ENCODE measurements at places on chromosomes 5 and 9.

- peak; percentile 85 for DNase-seq
These were observed 614 bp upstream of the HOMER1 start for GRCh38 chr5:79514391-79515105.

- DNase-seq: no peak
These were observed 21.9 kb upstream of the DHFR start for GRCh38 chr5:80676706-80677105.

DNA sequence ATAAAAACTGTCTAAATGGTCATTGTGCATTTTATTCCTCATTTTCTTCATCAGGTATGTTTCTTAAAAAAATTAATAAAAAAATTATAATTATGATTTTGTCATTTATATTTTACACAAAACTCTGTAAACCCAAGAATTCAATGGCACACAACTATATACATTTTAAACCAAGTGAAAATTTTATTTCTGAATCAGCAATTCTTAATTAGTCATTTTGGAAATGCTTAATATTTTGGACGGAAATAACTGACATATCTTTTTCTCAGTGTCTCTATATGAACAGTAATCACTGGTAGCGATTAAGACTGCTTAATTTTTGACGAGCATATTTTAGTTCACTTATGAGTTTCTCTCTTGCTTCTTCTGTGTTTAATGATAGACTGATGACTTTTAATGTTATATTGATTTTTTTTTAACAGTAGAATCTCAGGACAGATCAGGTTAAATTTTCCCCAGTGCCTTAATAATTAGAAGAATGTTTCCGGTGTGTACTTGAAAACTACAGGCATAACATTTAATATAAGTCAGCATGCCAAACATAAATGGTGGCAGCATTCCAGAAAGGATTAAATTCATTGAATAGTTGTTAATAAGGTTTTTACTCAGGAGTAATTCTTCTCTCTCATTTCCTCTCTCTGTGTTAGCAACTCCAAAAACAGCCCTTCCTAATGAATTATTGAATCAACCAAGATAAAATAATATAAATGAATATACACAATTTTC lies 644.7 kb upstream of the CDH6 start:
- DNase-seq: no peak

DNA sequence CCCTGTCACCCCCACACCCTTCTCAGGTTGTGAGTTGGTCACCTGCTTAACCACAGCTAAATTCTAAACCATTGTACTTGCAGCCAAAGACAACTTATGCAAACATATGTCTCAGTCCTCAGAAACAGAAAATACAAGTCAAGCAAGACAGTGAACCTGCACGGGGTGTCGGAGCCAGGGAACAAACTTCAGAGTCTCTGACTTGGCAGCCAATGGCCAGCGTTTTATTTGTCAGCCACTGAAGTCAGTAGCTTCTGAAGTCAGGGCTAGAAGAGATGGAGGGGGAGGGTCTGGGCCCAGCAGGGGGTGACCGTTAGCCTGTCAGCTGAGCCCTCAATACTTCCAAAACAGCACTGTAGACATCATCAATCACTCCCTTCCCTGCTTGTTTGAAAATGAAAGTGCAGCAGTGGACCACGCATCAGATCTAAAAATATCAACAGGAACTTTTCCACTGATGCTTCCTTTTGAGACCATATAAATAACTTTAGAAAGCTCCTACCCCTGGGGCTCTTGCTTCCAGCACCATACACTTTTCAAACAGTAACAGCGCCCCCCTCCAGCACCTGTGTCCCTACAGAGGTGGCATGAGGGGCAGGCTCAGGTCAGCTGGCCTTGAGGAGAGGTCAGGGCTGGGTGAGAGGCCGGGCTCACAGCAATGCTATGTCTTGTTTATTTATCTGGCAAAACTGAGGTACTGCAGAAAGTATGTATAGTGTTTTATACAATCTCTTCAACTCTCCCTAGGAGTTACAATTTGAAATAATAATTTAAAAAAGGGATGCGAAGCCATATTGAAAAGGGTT lies 142.5 kb downstream of the ACER2 start:
- no peak for DNase-seq

Measured in omental fat pad (tissue), 4 donors.